Muscle of leg (tissue), 16 donors: ENCODE measurements at places on chromosomes 11 and 22. TPM values are rescaled to one million over a fixed set of nuclear protein-coding genes. Genes with fewer than 3 reads are reported as not detected.

The HBE1 gene
- total RNA-seq = 10.3 TPM

The CSNK2A3 gene
- total RNA-seq = 2.6 TPM

The OR51B2 gene
- 0.09 TPM for total RNA-seq

The LMNTD2 gene
- total RNA-seq = 0.22 TPM

The CBLIF gene
- not detected for total RNA-seq

The TPBGL gene
- total RNA-seq = not detected

The RGL4 gene
- 0.13 TPM for total RNA-seq

The MYEOV gene
- total RNA-seq = 0.62 TPM

The ZP1 gene
- total RNA-seq = not detected

The FOSL1 gene
- total RNA-seq = not detected

The MIOX gene
- not detected for total RNA-seq

The TRPM5 gene
- total RNA-seq = under 0.01 TPM

The ACO2 gene
- 64.6 TPM for total RNA-seq

The OR8G5 gene
- total RNA-seq = not detected

The OR52N4 gene
- not detected for total RNA-seq

The SMIM35 gene
- total RNA-seq = under 0.01 TPM

The MB gene
- total RNA-seq = 268 TPM

The CHST1 gene
- 6.7 TPM for total RNA-seq

The TRIM49 gene
- not detected for total RNA-seq

The WNT11 gene
- 24.8 TPM for total RNA-seq

The KCNJ5 gene
- total RNA-seq = 1.1 TPM

The UPK3A gene
- total RNA-seq = not detected

The SLC22A6 gene
- not detected for total RNA-seq

The NELL1 gene
- total RNA-seq = 6.5 TPM

The FAM180B gene
- 2.9 TPM for total RNA-seq

The CYB5R3 gene
- total RNA-seq = 53.2 TPM
